GM12891 (cell line): ENCODE measurements at places on chromosomes 6 and 20.

GRCh38 chr6:119138906-119139541 lies 60.6 kb upstream of the FAM184A start:
- no peak for DNase-seq

DNA sequence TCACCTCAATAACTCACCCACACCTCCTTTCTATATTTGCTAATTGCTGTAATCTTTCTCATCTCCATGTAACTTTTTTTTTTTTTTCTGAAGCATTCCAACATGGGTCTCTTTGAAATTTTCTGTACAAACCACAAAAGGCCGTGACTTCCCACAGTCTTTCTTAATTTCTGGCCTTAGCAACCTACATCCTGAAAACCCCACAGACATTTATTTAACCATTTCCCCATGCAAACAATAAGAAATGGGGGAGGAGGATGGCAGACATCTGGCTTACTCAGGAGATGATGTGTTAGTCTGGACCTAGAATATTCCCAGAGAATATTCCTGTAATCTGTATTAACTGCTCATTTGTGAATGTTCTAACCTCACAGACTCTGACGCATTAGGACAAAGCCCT lies 57.6 kb downstream of the MEP1A start:
- DNase-seq: no peak

GRCh38 chr20:23232219-23232581 lies 118.4 kb upstream of the NXT1 start:
- DNase-seq: no peak

GRCh38 chr20:34704177-34705007 lies at the start of gene TP53INP2:
TSS of gene TP53INP2 (plus strand) at chr20:34704344. CDS start at chr20:34708740, 4,396 bp downstream.
- peak; percentile 79 for DNase-seq

DNA sequence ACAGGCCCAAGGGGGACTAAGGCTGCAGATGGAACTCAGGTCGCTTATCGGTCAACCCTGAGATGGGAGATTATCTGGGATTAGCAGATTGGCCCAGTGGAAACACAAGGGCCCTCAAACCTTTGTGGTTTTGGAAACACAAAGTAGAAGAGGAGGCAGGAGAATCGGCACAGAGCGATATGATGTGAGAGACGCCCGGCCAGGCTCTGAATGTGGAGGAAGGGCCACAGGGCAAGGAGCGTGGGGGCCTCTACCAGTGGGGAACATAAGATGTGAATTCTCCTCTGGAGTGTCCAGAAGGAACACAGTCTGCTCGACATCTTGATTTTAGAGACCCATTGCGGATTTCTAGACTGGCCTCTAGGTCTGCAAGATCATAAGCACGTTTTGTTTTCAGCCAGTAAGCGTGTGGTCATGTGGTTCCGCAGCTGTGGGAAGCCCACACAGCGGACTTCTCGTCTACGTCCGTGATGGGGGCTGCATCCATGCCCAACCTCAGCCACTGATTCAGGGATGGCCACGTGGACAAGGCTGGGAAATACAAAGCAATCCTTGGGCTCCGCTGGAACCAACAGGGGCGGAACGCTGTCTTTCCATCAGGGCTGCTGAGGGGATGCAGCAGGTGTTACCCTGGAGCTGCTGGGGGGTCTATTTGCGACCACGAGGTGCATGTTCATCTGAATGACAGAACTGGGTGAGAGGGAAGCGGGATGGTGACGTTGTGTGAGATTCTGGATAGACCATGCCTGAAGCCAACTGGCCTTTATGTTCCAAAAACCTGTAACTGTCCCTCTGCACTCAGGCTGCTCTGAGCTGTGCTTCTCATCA lies 127.6 kb upstream of the PMEPA1 start:
- no peak for DNase-seq

DNA sequence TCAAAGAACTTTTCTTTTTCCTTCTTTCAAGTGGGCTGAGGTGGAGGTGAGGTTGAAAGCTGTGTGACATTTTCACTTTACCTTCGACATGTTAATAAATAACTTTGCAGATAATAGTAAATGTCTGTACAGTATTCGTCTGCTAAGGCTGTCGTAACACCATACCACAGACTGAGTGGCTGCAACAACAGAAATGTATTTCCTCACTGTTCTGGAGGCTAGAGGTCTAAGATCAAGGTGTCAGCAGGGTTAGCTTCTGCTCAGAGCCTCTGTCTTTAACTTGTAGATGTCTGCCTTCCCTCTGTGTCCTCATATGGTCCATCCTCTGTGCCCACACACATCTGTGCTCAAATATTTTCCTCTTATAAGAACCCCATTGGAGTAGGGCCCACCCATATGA lies 14.9 kb downstream of the PHACTR2 start:
- DNase-seq: no peak

GRCh38 chr6:165263-165662 lies 127.0 kb upstream of the DUSP22 start:
- DNase-seq: no peak

DNA sequence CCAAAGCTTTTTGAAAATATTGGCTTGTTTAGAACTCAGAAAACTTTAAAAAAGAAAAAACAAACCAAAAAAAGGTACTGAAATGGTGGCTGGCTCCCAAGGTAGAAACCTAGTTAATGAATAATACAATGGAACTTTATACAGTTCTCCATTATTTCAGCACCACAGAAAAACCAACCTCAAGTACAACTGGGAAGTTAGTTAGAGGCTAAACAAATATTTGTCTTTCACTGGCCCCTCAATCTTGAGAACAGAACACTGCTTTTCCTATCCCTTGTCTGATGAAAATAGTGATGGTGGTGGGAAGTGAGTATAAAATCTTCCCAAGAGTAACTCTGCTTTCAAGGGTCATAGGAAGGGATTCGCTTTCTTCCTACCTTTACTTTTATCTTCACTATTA lies 126.5 kb downstream of the REV3L start:
- DNase-seq: no peak

DNA sequence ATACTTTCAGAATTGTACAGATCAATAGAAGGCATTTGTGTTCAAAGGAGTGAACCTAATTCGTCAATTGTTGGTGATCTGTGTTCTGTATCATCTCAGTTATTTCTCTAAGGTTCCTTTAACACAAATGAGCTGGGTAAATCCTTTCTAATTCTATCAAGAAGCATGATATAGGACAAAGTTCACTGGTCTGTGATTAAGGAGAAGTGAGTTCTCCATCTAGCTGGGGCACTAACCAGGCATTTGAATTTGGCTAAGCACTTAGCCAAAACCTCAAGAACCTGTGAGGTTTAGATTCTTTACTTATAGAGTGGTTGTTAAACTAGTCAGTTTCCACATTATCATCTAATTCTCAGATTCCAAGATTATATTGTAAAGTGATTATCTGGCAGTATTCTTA lies 50.3 kb downstream of the DOP1A start:
- no peak for DNase-seq

DNA sequence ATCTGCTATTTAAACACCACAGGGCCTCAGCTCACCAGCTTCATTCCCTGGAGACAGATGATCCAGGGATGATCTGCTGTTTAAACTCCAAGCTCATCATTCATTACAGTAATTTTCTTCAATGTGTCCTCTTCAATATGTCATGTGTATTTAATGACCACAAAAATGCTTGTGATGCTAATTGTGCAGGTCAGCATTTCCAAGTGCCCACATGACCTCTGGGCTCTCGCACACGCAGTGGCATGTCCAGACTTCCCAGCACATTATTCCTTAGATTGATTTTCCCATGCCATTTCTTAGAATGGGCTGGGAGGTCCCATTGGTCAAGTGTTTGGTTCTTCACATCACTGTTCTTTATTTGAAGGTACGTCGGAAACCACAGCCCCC lies 434.4 kb downstream of the HAO1 start:
- no peak for DNase-seq

GRCh38 chr20:35541118-35541782 lies 628 bp upstream of the ERGIC3 start:
- no peak for DNase-seq
